Kidney tubule cell (primary cell): ENCODE measurements at places on chromosomes 6 and 20.

DNA sequence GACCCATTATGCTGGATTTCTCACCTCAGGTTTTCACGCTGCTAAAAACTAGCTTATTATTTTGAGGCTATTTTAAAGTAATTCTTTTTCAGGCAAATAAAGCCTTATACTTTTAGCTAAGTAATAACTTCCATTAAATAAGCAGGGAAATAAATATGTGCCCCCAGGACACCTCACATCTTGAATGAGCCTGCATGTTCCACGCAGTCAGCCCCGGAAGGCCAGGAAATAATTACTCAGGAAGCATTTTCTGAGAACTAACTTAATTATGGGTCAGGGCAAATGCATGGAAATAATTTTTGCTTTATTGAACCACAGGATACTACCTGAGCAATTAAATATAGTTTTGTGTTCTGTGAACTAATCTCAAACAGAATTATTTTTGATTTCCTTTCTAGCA lies 41.1 kb downstream of the STX7 start:
- DNase-seq: no peak

DNA sequence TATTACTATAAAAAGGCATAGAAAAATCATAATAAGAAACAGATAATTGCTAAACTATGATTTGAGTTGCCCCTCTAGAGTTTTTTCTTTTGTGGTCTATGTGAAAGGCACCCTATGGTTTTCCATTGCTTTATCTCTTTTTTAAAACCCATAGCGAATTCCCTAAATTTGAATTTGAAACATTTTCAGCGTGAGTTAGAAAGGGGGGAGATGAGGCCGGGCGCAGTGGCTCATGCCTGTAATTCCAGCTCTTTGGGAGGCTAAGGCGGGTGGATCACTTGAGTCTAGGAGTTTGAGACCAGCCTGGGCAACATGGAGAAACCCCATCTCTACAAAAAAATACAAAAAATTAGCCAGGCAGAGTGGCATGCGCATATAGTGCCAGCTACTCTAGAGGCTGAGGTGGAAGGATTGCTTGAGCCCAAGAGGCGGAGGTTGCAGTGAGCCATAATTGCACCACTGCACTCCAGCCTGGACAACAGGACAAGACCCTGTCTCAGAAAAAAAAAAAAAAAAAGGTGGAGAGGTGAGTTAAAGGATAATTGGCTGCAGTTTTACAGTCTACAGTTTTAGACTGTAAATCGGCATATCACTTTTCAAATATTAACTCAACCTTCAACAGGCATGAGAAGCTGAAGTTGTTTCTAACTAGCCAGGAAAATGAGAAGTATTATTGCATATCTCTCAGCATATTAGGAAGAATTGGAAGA lies 46.3 kb downstream of the SHLD1 start:
- DNase-seq: no peak

- no peak for DNase-seq
These were observed 22.9 kb downstream of the HTR1B start for GRCh38 chr6:77440206-77440976.

DNA sequence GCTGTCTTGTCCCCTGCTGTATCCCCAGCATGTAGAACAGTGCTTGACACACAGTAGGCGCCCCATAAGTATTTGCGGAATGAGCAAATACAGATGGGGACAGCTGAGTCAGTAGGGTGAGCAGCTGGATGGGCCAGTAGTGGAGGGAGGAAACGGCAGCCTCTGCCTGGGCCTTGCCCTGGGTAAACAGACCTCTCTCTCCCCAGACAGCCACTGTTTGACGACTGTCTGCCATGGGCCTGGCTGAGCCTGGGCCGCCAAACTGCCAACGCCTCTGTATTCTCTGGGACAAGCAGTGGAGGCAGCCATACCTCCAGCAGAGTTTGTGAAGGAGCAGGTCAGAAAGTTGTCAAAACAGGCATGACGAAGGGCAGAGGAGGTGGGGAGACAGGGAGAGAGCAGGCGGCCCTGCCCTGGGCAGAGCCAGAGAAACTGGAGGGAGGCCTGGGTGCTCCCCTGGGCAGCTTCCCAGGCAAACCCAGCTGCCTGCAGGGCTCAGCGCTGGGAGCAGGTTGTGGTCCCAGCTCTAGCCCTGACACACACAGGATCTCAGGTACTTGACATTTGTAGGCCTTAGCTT lies 15.2 kb downstream of the HNF4A start:
- no peak for DNase-seq

DNA sequence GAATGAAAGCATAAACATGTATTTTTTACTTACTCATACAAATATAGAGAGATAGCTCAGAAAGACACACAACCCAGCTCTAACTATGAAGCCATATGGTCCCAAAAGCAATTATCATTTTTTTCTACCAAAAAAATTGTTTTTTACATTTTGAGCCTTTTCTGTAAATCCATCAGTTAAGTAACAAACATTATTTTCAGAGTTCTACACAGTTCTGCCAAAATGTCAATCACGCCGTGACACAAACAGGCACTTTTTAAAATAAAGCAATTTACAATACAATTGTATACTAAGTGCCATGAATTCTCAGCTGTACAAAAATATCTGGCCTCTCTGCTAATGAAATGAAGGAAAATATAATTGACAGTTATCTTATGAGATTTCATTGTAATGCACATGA lies 201.4 kb upstream of the ID4 start:
- no peak for DNase-seq

- DNase-seq: no peak
These were observed 6.0 kb downstream of the SCRT2 start for GRCh38 chr20:669573-669972.

DNA sequence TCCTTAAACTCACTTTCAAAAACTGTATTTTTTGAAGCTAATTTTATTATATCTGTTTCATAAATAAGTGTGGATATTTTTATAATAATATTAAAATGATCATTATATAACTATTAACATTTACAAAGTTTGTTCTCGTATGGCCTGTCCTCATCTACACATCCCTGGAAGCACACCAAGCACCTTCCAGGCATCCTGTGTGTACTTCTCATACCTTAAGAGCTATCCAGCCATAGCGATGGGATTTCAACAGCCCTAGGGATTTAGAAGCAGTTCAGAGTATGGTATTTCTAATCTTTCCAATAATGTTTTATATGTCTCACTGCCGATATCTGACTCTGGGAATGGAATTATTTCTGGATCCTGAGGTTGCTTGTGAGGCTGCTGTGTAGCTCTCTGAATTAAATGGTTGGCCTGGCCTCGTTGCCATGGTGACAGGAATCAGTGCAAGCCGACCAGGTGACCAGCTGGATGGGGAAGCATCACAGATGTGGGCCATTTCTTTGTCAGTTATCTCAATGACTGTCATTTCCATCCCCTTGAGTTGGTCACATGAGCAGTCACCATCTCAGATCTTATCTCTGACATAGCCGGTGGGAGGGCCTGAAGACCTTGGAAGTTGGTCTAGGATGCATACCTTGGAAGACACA lies 265.2 kb upstream of the RIN2 start:
- no peak for DNase-seq

GRCh38 chr20:15236812-15237211 lies 899.4 kb upstream of the FLRT3 start:
- DNase-seq: peak; percentile 64

GRCh38 chr6:165052561-165053480 lies 256.6 kb downstream of the C6orf118 start:
- DNase-seq: no peak

GRCh38 chr6:17820055-17820454 lies 113.3 kb upstream of the NUP153 start:
- DNase-seq: no peak

GRCh38 chr6:5438922-5439584 lies 177.7 kb downstream of the FARS2 start:
- DNase-seq: no peak

DNA sequence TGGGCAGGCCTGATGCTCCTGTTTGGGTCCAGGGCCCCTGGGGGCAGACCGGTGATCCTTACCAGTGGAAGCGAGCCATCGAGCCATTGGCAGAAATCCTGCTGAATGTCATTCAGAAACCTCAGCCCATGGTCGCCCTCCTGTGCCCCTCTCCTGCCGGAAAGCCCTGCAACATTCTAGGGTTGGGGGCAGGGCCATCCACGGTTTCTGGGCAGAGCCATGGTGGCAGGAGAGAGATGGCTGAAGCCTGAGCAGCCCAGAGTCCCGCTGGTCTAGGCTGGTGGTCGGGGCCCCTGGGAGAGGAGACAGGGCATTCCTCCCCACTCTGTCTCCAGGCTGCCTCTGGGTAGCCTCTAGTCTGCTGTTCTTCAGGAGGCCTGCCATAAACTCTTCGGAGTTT lies 19.6 kb upstream of the CHMP4B start:
- DNase-seq: no peak

DNA sequence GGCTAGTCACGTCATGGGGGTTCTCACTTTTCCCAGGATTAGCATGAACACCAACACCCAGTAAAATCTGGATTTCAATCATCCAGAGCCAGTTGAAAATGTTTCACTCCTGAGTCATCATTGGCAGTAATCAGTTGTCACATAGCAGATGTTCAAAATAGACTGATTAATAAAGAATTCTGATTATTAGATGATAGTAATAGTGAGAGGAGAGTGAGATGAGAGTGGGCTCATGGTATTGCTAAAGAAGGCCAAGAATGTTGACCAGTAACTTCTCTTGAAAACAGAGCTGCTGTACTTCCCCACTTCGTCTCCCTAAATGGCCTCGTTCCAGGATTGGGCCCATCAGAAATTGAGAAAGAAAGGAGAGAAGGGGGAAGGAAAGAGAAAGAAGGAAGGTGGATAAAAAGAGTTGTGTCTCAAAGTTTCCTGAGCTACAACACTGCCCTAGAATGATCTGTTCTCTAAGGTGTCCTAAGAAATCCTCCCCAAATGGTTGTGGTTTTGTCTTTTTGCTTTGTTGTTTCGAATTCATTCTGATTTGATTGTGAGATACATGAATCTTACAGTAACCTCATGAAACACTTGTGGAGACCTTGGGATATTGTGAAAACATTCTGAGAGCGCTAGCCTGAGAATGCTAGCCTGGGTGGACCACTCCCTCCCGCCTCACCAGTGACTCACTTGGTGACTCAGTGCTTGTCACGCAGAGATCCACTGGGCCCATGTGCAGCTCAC lies 502.2 kb upstream of the JARID2 start:
- peak; percentile 97 for DNase-seq

GRCh38 chr6:46653439-46654195 lies 842 bp downstream of the SLC25A27 start:
- DNase-seq: no peak

- DNase-seq: no peak
These were observed 295.0 kb upstream of the PRDM1 start for GRCh38 chr6:105791179-105791578.
